Lung (tissue), 17 donors: ENCODE measurements at places on chromosomes 13 and 19. TPM values are rescaled to one million over a fixed set of nuclear protein-coding genes. Genes with fewer than 3 reads are reported as not detected.

GRCh38 chr19:42402376-42403116 is 12.4 kb upstream of the CNFN start:
- no peak for DNase-seq
- H3K4me3 ChIP-seq, result no peak overlapping the region
- no peak overlapping the region for H3K27ac ChIP-seq
- H3K36me3 ChIP-seq, result peaks cover 6% of the 10 kb centered on the region
- peaks cover 4% of the 10 kb centered on the region for H3K4me1 ChIP-seq

Gene CYP4F22
- 0.18 TPM for total RNA-seq

DNA sequence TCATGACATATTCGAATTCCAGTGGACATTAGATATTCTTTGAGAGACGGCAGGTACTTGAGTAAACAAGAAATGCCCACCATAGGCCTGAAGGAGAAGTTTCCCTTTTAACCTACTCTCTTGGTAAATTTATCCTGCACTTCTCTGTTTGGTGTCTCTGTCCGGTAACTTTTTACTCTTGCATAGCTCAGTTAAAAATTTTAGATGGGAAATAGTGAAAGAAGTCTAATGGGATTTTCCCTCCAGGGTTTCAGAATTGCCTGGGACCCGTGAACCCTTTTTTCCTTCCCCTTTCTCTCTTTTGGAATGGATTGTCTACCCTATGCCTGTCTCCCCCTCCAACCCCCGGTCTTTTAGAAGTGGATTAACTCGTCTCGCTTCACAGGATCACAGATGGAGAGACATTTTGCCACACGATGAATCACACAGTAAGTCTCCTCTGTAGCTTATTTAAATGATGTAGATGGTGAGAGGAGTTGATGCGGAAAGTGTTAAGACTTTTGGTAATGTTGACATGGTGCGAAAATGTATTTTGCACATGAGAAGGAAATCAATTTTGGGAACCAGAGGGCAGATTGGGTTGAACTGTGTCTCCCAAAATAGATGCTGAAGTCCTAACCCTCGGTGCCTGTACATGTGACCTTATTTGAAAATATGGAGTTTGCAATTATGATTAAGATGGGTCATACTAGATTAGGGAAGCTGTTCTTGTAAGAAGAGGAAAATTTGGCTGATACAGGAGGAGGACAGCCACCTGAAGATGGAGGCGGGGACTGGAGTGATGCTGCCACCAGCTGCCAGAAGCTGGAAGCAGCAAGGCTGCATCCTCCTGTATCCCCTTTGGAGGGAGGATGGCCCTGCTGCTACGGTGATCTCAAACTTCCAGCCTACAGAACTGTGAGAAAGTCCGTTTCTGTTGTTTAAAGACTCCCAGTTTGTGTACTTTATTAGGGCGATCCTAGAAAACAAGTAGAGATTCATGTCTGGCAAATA is 711 bp upstream of the MIPEP start:
- peak overlapping the region; percentile 98 for H3K4me3 ChIP-seq
- DNase-seq, result no peak
- no peaks in the 10 kb centered on the region for H3K4me1 ChIP-seq
- H3K27me3 ChIP-seq, result no peaks in the 10 kb centered on the region

Gene PROSER3
- 10.5 TPM for total RNA-seq

DNA sequence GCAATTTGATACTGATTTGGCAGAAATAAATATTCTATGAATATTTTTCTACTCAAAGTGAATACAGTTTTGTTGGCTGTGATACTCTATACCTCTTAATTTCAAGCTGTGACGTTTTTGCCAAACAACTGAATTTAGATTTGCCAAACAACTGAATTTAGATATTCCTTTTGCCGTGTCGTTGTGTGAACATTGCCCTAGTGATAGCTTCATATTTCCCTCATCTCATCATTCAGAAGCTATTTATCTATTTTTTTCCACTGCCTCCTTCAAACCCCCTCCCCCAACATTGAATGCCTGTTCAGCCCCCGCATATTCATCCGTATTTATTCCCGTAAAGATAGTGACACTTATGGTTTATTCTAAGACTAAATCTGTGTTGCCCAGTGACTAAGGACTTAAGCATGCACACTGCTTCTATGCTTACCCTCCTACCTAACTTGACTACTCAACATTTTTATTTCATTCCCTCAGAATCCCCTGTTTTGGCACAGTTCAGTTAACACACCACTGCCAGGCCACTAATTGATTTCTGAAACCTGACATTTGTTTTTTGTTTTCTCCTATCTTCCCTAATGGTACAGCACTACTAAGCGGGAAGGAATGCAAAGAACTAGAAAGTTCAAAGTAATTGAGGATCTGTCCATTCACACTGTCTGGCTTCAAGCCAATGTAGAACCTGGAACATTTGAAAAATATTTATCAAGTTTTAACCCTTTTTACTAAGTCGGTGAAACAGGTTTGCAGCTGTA is 2.8 kb upstream of the KLF5 start:
- peaks cover 5% of the 10 kb centered on the region for H3K4me1 ChIP-seq
- DNase-seq, result no peak
- no peaks in the 10 kb centered on the region for H3K27me3 ChIP-seq
- no peak overlapping the region for H3K4me3 ChIP-seq
- H3K27ac ChIP-seq, result no peak overlapping the region
- H3K36me3 ChIP-seq, result no peaks in the 10 kb centered on the region

GRCh38 chr13:99565478-99566124 is 64.3 kb downstream of the TM9SF2 start:
- no peak for DNase-seq
- H3K4me3 ChIP-seq, result no peak overlapping the region
- H3K27ac ChIP-seq, result no peak overlapping the region

- H3K27ac ChIP-seq, result no peak overlapping the region
- H3K36me3 ChIP-seq, result no peaks in the 10 kb centered on the region
- H3K4me3 ChIP-seq, result no peak overlapping the region
- peak; percentile 52 for DNase-seq
Observed at GRCh38 chr19:53927739-53928138, 18.7 kb downstream of the CACNG7 start.

Gene BRSK1
- 6.4 TPM for total RNA-seq

Gene SLC8A2
- 0.26 TPM for total RNA-seq

Gene ICAM4
- 8.2 TPM for total RNA-seq
